Fibroblast of skin of left quadriceps (primary cell): ENCODE measurements at places on chromosomes 13 and 19.

GRCh38 chr13:35965226-35965927, 165.8 kb downstream of the DCLK1 start:
- no peak for DNase-seq

DNA sequence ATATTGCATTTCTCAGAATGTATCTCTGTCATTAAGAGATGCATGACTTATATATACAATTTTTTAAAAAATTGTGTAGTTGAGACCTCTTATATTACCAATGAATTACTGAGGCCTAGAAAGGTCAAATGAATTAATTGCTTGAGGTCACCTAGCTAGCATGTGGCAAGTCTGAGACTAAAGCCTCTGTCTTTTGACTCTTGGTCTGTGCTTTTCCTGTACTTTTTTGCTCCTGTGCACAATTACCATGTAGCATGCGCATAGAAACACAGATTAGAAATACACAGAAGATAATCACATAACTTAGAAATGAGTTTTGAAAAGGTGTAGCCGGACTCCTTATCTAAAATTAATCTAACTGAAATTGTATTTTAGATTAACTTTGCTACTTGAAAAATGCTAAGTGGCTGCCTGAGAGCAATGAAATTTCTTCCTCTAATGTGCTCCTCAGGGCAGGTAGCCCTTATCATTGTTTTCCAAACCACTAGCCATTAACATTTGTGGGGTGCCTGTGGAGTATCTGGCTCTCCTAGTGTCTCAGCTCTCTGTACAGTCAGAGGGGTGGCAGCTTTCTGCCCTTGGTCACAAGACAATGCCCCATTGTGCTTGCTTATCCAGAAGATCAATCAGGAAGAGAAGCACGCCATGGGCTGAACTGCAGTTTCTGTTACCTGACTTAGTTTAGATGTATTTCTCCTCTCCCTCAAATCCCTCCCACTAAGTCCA, 119.6 kb downstream of the RFC3 start:
- no peak for DNase-seq

- no peak for DNase-seq
These were observed 69.0 kb downstream of the KDM4B start for GRCh38 chr19:5037936-5038335.

GRCh38 chr19:3822683-3823349, 36.6 kb upstream of the MATK start:
- no peak for DNase-seq

GRCh38 chr13:22061371-22061805, 390.5 kb downstream of the FGF9 start:
- no peak for DNase-seq
